ENCODE measurements at places on chromosomes 13 and 19.

- no peak for DNase-seq
These were observed 374.6 kb upstream of the ARGLU1 start for GRCh38 chr13:106942563-106942962.

DNA sequence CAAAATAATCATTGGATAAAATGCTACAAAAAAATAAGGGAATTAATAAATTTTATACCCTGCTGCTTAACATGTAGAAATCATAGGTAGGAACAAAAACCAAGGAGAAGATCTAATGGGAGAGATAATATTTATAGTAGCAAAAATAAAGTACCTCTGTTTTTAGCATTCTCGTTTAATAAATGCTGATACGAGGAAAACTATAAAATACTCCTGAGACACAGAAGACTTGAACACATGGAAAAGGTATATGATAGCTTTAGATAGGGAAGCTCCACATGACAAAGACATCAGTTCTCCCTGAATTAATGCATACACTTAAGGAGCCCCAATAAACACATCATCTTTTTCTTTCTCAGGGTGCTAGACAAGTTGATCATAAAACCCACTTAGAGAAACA lies 44.6 kb upstream of the MCF2L start:
- no peak for DNase-seq

DNA sequence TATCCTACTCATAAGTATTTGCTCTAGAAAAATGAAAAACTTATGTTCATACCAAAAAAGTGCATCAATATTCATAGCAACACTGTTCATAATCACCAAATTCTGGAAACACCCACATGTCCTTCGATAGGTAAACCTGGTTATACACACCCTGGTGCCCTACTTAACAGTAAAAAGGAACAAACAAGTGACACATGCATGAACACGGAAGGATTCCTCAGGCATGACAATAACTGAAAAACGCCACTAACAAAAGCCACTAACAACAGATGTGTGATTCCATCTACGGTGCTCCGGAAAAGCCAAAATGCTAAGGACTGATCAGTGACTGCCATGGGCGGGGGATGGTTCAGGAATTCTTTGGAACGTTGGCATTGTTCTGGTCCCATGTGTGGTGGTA lies 65.5 kb downstream of the STK24 start:
- DNase-seq: no peak

- DNase-seq: no peak
These were observed 38.8 kb downstream of the TDRD3 start for GRCh38 chr13:60435762-60436374.
